ENCODE measurements at places on chromosomes 2 and 18. TPM values are rescaled to one million over a fixed set of nuclear protein-coding genes. Genes with fewer than 3 reads are reported as not detected.

Gene OSR1
- total RNA-seq = 0.18 TPM

Gene IL37
- not detected for total RNA-seq

Gene UGT1A4
- 433 TPM for total RNA-seq

DNA sequence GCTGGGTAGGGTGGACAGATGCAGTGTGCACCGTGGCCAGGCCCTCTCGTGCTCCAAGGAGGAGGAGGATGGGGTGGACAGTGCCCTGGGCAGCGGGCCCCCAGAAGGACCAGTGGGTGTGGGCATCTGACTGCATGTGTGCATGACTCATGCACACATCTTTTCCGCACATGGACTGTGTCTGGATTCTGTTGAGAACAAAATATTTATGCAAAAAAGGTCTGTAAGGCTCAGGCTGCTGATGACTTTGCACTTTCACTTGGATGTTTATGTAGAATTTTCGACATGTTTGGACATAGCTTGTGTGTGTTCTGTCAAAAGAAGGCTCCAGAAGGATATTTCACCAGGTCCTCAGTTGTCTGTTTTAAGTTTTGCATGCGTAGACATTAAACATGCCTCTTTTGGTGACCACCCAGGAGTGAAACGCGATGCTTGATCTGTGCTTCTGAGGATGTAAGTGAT lies 45.6 kb downstream of the MTCL1 start:
- no peak for DNase-seq

GRCh38 chr2:106575955-106576354 lies 88.8 kb downstream of the CD8B2 start:
- DNase-seq = no peak

GRCh38 chr18:9861933-9862332 lies 23.8 kb upstream of the TXNDC2 start:
- DNase-seq = no peak

DNA sequence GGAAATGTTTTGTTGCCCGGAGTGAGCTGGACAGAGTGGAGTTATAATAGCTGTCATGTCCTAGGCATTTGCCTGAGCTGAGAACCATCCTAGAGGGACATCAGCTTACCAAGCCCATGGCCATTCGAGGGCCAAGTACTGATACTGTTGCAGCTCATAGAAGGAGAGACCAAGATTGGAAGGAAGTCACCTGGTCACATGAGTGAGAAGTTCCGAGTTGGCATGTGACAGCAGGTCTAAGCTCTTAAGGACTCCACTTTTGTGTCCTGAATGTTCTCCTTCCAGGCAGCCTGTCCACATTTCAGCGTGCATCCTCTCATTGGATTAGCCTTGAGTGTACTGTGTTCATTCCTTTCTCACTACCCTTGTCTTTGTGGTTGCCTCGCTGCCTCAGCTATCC lies 4.4 kb downstream of the FHOD3 start:
- DNase-seq = no peak

GRCh38 chr2:131408207-131408606 lies 44.2 kb upstream of the RAB6D start:
- DNase-seq = no peak
